ENCODE measurements at places on chromosomes 6 and 20.

DNA sequence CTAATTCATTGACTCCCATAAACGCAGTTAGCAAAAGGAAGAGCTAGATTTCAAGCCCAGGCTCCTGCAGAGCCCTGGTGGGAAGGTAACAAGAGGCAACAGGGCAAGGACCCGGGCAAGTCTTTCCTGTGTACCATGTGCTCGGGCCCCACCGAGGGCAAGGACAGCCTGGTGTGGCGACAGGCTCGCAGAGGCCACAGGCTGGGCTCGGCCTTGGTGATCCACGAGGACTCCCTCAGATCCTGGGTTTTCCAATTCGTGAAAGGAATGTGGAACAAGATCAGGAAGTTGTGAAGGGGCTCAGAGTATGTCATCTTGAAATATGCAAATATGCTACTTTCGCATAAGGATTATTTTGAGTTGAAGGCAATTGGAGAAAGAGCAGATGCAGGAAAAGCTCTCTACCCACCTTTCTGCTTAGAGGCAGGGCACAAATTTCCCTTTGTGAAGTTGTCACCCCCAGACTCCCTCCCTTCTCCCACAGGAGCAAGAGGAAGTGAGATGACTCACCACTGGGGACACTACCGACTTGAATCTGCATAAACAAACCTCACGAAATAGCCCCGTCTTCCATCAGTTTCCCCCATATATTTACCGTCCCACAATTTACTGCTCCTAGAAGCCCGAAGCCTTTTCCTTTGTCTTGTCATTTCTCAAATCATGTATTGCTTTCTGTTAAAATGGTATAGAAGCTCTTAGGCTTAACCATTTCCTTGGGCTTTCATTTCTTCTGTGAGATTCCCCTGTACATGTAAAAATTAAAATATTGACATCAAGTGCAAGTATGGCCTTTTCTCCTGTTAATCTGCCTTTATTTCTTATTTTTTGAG lies 79.0 kb downstream of the PSMG4 start:
- no peak for DNase-seq

- no peak for DNase-seq
Measured at GRCh38 chr20:4556781-4557180, 164.9 kb upstream of the PRND start.

DNA sequence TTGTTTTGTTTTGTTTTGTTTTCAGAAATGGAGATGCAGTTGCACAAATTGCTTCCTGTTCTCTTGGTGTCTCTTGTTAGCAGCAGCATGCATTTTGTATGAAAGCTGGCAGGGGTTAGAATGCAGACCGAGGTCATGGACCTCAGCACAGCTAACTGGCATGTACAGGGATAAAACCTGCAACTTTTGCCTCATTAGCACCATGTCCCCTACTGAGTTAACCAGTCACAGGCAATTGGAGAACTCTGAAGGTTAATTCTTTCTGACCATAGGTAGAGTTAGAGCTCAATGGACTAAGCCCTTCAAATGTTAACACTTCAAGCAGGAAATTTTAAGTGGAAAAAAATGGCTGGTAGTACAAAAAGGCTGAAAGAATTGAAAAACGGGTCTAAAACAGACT lies 377.1 kb downstream of the ADGRB3 start:
- DNase-seq, result no peak

GRCh38 chr6:34053721-34054120 lies 92.2 kb downstream of the GRM4 start:
- no peak for DNase-seq

DNA sequence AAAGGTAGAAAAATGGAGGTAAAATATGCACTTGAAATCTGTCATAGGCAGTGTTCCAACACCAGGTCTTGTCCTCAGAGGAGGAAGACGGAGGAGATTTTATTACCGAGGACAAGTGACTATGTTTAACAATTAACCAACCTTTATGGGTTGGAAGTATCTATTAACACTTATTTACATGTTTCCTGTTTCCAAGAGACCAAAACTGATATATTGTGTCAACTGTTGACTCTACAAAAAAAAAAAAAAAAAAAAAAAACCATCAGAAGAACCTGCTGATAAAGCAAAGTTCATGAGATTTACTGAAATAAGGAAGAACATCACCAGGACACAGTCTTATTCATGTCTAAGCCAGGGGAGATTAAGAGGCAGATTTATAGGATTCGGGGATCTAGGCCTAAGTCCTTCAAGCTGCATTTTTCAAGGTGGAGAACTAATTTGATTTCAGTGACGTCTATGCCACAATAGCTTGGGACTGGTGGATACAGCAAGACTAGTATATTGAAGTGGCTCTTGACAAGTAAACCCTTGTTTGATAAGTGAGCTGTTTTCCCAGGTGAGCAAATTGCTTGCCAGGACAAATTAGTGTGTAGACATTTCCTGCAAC lies 126.6 kb upstream of the NAA20 start:
- no peak for DNase-seq

DNA sequence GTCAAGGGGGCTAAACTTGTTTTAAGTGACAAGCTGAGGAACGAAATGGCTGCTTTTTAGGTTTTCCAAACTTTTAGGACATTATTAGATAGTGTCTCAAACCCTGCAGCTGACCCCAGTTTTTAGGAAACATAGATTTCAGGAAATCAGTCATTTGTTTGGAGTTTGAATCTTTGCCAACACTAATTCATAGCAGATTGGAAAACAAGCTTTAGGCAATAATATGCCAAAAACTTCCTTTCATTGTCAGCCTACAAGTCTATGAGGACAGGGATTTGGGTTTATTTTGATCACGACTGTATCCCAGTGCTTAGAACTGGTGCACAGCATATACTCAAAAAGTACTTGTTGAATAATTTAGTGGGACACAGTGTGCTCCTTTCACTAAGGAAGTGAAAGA lies 123.2 kb downstream of the TINAG start:
- no peak for DNase-seq

GRCh38 chr6:145668844-145669243 lies 66.5 kb downstream of the EPM2A start:
- DNase-seq, result no peak

- no peak for DNase-seq
Measured at GRCh38 chr6:113649276-113649675, 207.9 kb upstream of the MARCKS start.

DNA sequence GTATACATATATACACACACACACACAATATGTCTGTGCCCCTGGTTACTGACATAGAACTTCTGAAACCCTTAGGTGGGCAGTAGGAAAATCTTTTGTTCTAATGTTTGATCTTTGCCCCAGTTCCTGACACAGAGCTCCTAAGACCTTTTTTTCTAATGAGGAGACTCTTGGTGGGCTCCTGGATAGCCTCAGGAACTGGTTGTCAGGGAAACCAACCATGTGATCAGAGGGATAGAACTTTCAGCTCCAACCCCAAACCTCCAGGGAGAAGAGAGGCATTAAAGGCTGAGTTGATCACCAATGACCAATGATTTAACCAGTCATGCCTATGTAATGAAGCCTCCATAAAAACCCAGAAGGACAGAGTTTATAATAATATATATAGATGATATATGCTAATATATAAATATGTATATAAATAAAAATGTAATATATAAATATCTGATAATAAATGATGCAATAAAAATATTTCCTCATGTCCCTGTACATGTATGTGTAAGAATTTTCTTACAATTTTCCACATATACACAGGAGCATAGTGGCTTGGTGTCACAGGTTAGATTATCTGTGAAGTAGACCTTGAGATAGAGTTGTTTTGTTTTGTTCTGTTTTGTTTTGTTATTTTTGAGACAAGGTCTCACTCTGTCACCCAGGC lies 93.3 kb downstream of the GPX5 start:
- no peak for DNase-seq

DNA sequence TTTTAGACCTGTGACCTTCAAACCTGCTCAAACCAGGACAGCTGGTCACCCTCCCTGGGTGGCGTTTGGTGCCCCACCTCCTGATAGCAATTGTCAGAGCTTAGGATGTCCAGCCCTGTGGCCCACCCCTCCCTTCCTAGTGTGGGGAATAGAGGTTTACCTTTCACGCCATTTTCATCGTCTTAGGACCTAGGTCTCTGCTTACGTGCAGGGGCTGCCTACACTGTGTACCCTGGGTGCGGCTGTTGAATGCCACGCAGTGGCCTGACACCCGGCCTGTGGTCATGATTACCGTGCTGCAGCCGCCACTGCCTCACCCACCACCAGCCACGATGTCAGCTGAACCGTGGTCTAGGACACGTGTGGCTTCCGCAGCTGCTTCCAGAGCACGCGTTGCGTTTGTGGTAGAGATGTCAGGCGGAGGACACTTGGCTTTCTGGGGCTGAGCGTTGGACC lies 157.3 kb downstream of the DTNBP1 start:
- no peak for DNase-seq

DNA sequence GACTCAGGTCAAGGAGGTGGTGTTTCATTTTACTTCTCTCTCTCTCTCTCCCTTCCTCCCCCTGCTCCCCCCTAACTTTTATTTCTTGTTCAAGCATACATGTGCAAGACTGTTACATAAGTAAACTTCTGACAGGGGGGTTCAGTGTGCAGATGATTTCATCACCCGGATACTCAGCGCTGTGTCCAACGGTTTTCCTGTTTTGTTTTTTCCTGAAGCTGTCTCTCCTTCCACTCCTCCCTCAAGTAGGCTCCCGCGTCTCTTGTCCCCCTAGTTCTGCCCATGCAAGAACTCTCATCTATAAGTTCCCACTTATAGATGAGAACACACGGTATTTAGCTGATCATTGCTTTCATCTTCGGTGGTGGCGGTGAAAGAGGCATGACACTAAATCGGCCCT lies 751.9 kb upstream of the DEFB115 start:
- DNase-seq, result no peak

DNA sequence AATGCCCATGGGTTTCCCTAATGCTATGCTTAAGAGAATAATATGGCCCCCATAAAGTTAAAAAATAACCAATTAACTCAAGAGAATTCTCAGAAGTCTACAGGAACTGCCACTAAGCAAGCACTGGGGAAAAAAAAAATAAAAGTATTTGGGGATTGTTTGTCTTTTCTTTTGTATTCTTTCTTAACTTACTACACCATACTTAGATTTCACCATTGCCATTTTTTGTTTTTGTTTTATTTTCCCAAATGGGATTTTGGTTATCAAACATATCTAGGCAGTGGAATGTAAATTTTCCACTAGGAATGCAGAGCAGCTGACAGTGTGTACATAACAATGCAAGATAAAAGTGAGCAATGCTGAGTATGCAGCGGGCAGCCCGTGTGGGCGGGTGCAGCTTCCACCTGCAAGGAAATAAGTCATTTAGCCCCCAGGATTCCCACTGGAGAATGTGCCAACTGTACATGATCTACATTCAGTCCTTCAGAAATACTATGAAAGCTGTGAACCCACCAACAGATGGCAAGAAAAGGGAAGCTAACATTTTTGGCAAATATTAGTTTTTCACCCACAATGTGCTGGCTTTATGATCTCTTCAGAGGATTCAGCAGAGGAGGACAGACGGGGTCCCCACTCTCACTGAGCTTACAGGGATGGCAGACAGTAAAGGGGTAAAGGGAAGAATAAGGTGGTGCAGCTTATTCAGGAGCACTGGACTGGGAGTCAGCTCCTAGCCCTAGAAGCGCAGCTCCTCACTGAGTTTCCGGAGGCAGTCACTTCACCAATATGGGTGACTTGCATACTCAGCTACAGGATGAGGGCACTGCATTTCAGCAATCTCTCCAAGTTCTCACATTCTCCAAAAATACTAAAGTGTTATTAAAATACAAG lies 44.4 kb downstream of the DCDC2 start:
- DNase-seq, result no peak

All from activated CD4-positive, alpha-beta T cell treated with anti-CD3 and anti-CD28 coated beads, Interleukin-2, Interleukin-6, amounts not matched to agents 100 ng/mL and 50 ng/mL, durations not matched to agents 16 hours and 8 hours (primary cell).